ENCODE measurements at places on chromosomes 3 and 15.

DNA sequence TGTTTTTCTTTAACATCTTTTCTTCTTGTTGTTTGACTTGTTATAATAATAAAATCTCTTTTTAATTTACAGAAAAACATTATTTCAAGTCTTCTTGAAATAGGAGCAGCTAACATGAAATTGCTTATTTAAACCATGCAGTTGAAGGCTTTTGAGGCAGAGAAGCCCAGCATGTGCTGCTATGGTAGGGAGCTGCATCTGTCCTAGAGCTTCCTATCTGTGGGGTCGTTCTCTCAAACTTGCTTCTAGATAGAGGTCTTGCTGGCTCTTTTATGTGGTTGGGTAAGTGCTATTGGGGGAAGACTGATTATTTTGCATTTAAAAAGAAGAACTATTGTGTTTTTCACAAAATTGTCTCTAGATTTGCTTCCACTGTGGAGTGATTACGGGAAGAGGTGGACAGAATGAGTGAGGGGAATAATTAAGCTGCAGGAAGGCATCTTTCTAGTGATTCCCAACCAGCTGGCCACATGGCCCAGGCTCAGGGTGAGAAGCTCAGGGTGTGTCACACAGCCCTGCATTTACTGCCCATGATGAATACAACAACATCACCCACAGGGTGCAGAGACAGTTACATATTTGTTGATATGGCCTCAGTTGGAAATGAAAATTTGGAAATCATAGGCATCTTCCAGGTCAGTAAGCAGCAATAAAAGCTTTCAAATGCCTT is 98.7 kb downstream of the CHST2 start:
- DNase-seq, result no peak

- DNase-seq, result no peak
Observed at GRCh38 chr3:177330779-177331178, 133.5 kb upstream of the TBL1XR1 start.

- DNase-seq, result no peak
Observed at GRCh38 chr3:165446555-165446954, 250.4 kb upstream of the SLITRK3 start.

GRCh38 chr3:29922992-29923746 is 642.3 kb downstream of the RBMS3 start:
- peak; percentile 53 for DNase-seq

- DNase-seq, result peak; percentile 66
Observed at GRCh38 chr3:151168269-151169094, 34.5 kb downstream of the GPR171 start.

DNA sequence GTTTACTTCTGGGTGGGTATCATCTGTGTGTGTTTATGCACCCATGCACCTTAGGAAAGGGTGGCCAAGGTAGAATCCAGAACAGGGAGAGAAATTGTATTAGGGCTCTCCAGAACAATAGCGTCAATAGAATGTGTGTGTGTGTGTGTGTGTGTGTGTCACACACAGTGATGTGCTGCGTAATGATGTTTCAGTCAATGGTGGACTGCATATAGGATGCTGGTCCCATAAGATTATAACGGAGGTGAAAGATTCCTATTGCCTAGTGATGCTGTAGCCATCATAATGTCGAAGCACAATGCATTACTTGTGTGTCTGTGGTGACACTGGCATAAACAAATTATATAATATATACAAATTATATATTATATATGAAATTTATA is 69.3 kb upstream of the PRR23C start:
- DNase-seq, result no peak

- peak; percentile 46 for DNase-seq
Observed at GRCh38 chr3:50297896-50298725, 1.1 kb downstream of the HYAL3 start.

DNA sequence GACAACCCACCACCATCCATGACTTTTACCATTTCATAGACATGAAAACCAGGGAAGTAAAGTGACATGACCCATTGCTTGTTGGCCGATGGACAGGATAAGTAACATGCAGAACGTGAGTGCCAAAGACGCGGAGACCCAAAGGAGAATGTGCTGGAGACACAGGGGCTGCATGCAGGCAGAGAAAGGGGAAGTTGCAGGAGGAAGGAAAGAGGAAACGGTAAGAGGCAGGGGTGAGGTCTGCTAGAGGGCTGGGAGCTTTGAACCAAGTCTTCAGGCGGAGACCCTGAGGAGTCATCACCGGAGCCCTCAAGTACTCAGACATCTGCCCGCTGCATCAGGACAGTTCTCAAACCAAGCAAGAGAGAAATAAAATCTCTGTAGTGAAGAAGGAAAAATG is 34.9 kb downstream of the MAGEF1 start:
- DNase-seq, result no peak

DNA sequence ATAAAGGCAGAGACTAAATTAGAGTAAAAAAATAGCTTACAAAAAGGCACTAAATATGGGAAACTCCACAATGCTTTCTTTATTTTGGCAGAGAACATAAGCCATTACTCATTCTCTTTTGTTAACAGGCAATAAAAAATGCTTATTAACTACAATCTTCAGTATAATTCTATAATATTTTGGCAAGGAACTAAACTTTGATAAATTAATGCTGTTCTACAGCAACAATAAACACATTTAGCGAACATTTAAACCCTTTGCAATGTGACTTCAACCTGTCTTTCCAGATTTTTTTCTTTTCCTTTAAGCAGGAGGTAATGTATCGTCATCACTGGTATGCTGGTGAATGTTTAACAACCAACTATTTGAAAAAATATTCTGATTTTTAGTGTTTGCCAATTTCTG is 42.2 kb upstream of the POU1F1 start:
- no peak for DNase-seq

- peak; percentile 24 for DNase-seq
Observed at GRCh38 chr3:155664925-155665695, 79.8 kb downstream of the PLCH1 start.

GRCh38 chr3:38614651-38615352 is 34.7 kb downstream of the SCN5A start:
- DNase-seq, result no peak

- DNase-seq, result no peak
Observed at GRCh38 chr15:64938192-64938591, 26.5 kb downstream of the ANKDD1A start.

GRCh38 chr15:80465626-80466005 is 61.4 kb downstream of the ARNT2 start:
- DNase-seq, result no peak

- DNase-seq, result no peak
Observed at GRCh38 chr3:108209579-108209978, 12.6 kb downstream of the IFT57 start.

GRCh38 chr15:63318344-63318743 is 40.9 kb downstream of the APH1B start:
- no peak for DNase-seq

- peak; percentile 71 for DNase-seq
Observed at GRCh38 chr15:48565560-48566482, 79.7 kb downstream of the FBN1 start.

GRCh38 chr15:53197426-53197839 is 407.3 kb upstream of the ONECUT1 start:
- peak; percentile 59 for DNase-seq

GRCh38 chr15:68317281-68318007 is 39.9 kb downstream of the FEM1B start:
- peak; percentile 2 for DNase-seq

GRCh38 chr15:77634266-77634962 is 1.7 kb upstream of the LINGO1 start:
- peak; percentile 67 for DNase-seq

- DNase-seq, result no peak
Observed at GRCh38 chr3:147618691-147619090, 209.5 kb downstream of the ZIC1 start.
